ENCODE measurements at places on chromosomes 5 and 9. TPM values are rescaled to one million over a fixed set of nuclear protein-coding genes. Genes with fewer than 3 reads are reported as not detected.

The RMRP gene
- 11,544 TPM for total RNA-seq

The ZFP2 gene
- total RNA-seq: 0.22 TPM

The EFNA5 gene
- 0.75 TPM for total RNA-seq

The STPG3 gene
- total RNA-seq: not detected

The TGFBI gene
- 247 TPM for total RNA-seq

The EQTN gene
- not detected for total RNA-seq

The MYOT gene
- total RNA-seq: not detected

The PCDHA6 gene
- total RNA-seq: 0.77 TPM

The WDR36 gene
- total RNA-seq: 91.0 TPM

The GZMA gene
- not detected for total RNA-seq

The ZBED3 gene
- total RNA-seq: 0.44 TPM

The UBLCP1 gene
- 15.2 TPM for total RNA-seq

The PTTG1 gene
- 119 TPM for total RNA-seq

The TRIP13 gene
- 86.3 TPM for total RNA-seq

The PPIC gene
- 66.4 TPM for total RNA-seq

The ADRB2 gene
- 0.22 TPM for total RNA-seq

The IRGM gene
- total RNA-seq: 0.22 TPM

The CTXN3 gene
- total RNA-seq: not detected

The UNC13B gene
- total RNA-seq: 20.7 TPM

The NRG2 gene
- total RNA-seq: 0.77 TPM

The WNT8A gene
- total RNA-seq: not detected

The FBP2 gene
- total RNA-seq: not detected

The SLC45A2 gene
- total RNA-seq: under 0.01 TPM

The TCOF1 gene
- 30.4 TPM for total RNA-seq

The ELAVL2 gene
- total RNA-seq: under 0.01 TPM

The ZNF618 gene
- total RNA-seq: 11.4 TPM

The CEL gene
- total RNA-seq: 0.12 TPM

The C9orf40 gene
- 9.7 TPM for total RNA-seq

The HTR4 gene
- not detected for total RNA-seq

The FPGS gene
- total RNA-seq: 69.2 TPM
